ENCODE measurements at places on chromosomes 3 and 15.
A peak's percentile ranks its signal among the peaks of the same experiment; 100 is the strongest.

DNA sequence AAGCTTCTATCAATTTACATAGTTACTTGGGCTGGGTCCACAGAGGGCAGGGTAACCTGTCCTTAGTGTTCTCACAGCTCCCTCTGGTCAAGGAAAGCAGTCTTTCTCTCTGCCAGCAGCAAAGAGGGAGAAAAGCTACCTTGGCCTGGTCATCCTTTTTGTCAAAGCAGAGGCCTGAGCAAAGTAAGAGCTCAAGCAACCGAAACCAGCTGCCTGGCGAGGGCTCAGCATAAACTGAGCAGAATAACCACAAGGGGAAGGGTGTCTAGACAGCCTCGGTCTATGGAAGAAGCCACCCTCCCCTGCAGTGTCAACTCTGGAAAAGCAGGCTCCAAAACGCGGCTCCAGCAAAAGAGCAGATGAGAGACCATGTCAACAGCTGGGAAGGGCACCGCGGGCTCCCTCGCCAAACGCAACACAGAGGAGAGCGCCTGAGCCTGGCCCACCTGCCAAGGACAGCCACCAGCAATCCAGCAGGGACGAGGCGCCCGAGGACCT is 17.4 kb downstream of the LRIG1 start:
- DNase-seq: peak; percentile 33

GRCh38 chr15:31047437-31047836 is 54.1 kb downstream of the TRPM1 start:
- no peak for DNase-seq

- DNase-seq: no peak
Measured at GRCh38 chr3:116020989-116021388, 397.7 kb downstream of the GAP43 start.

GRCh38 chr15:84807228-84807627 is 9.9 kb upstream of the ALPK3 start:
- no peak for DNase-seq

GRCh38 chr3:171228240-171228639 is 201.7 kb upstream of the SLC2A2 start:
- DNase-seq: no peak

GRCh38 chr3:31102196-31102879 is 207.9 kb upstream of the GADL1 start:
- DNase-seq: no peak

DNA sequence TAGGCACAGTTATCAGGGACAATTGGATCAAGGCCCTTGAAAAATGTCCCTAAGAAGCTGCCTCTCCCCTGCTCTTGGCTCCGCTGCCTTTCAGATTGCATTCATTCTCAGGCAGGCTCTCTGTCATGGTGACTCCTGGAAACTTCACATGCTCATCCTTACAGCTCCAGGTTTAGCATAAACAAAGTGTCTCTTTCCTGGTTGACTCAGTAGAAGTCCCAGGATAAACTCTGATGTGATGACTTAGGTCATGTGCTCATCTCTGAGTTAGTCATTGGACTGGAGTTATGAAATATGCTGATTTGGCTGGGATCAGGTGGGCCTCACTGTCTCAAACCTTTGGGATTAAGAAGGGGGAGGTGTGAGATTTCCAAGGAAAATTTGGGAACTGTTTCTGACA is 243.8 kb downstream of the ZNF621 start:
- no peak for DNase-seq

- DNase-seq: no peak
Measured at GRCh38 chr3:171653701-171654100, 156.6 kb downstream of the PLD1 start.

- no peak for DNase-seq
Measured at GRCh38 chr15:85616549-85617110, 178.1 kb downstream of the KLHL25 start.

DNA sequence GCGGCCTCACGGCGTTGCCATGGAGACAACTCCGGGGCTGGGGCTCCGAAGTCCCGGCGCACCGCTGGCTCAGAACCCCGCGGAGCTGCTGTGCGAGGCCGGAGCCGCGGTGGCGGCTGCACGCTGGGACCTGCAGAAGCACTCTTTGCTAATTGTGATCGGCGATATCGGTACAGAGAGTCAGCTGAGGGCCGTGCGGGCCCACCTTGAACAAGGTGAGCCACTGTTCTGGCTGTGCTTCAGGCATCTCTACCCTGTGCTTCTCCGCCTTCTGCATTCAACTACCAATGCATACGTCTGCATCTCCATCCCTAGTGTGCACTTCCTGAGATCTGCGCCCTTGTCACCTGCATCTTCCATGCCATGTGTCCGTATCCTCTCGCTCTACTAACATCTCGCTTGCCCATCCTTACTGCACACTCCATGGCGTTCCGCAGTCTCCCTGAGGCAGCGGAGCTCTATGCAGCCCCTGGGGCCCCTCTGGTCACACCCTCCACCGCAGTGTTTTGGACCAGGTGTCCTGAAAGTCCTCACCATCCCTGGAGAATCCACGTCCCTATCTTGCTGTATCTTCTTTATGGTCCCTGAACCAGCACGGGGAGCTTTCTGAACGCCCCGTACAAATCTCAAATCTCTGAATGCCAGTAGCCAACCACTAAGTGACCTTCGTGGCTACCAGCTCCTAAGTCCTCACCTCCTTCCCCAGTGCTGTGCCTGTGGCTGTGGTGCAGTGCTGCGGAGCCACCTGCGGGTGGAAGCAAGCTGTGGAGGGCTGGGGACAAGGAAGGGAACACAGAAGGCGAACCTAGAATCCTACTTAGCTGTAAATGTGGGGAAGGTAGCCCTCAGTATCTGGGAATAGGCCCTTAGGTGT is 6.2 kb upstream of the MAP1A start:
- DNase-seq: peak; percentile 49

DNA sequence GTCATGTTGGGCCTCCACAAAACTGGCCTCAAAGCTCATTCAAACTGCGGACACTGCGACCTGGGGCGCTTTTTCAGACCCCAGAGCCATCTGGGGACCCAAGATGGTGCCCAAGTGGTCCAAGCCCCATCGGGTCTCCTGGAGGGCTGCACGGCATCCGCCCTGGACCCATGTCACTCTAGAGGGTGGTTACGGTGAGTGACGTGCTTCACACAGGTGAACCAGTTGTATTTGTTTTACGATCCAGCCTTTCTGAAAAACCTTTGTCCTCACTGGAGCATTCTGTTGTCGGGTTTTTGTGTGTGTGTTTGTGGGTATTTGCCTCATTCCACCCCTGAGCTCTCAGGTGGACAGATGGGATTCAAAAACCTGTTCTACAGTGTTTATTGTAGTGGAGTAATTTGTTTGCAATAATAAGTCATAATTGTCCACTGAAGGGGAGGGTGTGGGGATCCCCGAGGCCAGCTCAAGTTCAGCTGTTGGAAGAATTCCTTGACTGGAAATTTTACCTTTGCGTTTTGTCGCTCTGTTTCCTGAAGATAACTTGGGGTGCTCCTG is 1.9 kb downstream of the SLC51A start:
- DNase-seq: no peak

- DNase-seq: no peak
Measured at GRCh38 chr3:152778022-152778421, 56.9 kb upstream of the P2RY1 start.

GRCh38 chr15:79283252-79284048 is 928 bp downstream of the ANKRD34C start:
- DNase-seq: peak; percentile 13

GRCh38 chr3:49727154-49727923 is 3.6 kb upstream of the GMPPB start:
- no peak for DNase-seq

GRCh38 chr3:195582947-195583346 is 793 bp downstream of the APOD start:
- no peak for DNase-seq

DNA sequence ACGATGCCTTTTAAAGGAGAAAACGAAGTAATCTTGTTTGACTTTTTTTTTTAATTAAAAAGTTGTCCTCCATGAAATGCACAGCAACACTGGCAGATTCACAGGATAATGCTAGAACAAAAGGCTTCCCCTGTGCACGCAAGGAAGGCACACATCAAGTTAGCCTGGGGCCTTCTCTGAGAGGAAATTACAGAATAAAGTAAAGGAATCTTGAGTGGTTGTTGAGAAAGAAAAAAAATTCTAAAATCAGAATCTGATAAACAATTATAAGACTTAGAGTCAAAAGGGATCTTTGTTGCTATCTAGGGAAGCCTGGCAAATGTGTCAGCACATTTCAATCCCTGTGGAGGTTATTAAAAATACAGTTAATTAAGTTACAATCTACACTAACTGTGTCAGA is 946.0 kb downstream of the IGSF11 start:
- no peak for DNase-seq

GRCh38 chr3:19885468-19885867 is 48.5 kb downstream of the EFHB start:
- DNase-seq: no peak

- DNase-seq: no peak
Measured at GRCh38 chr3:172383306-172383796, 64.9 kb downstream of the GHSR start.

GRCh38 chr3:129827765-129828164 is 65.7 kb downstream of the TMCC1 start:
- DNase-seq: no peak

DNA sequence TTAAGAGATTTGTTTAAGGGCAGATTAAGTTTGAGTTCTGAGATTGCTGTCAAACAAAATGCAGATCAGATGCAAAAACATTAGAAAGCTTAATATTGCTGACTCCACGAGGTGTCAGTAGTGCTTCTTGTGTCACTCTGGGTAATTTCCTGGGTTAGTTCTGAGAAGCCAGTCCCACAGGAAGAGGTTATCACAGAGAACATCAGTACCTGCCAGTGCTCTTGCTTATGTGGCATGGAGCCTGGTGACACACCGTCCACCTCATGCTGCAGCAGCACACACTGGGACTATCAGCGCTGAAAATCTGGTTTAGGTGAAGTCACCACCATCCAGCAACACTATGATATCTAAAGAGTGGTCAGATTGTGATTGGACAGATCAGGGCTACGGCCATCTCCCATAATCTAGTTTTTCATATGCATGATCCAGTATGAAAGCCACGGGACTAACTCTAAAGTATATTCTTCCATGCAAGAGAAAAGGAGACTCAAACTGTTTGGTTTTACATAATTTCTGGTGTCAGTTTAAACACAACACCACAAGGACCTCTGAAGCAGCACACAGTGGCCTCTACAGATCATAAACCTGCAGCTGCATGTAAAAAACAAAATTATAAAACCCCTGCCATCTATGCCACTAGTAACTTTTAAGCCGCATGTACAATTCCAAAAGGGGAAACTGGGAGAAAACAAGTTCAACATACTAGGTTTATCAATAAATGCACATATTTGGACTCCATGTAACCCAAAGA is 36.1 kb upstream of the MYO5C start:
- DNase-seq: no peak

- DNase-seq: no peak
Measured at GRCh38 chr15:79903626-79904025, 6.8 kb upstream of the MTHFS start.

DNA sequence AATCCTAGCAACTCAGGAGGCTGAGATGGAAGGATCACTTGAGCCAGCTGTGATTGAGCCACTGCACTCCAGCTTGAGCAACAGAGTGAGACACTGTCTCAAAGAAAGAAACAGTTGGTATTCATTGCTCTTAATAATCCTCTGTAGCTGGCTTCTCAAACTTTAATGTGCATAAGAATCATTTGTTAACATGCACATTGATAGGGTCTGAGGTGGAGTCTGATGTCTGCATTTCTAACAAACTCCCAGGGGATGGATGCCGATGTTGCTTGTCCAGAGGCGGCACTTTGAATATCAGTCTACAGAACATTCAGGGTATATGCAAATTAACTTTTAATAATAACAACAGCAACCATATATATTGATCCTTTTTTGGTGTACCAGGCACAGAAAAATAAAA is 39.9 kb downstream of the NKIRAS1 start:
- no peak for DNase-seq

- DNase-seq: no peak
Measured at GRCh38 chr3:19765954-19766353, 168.1 kb downstream of the EFHB start.

DNA sequence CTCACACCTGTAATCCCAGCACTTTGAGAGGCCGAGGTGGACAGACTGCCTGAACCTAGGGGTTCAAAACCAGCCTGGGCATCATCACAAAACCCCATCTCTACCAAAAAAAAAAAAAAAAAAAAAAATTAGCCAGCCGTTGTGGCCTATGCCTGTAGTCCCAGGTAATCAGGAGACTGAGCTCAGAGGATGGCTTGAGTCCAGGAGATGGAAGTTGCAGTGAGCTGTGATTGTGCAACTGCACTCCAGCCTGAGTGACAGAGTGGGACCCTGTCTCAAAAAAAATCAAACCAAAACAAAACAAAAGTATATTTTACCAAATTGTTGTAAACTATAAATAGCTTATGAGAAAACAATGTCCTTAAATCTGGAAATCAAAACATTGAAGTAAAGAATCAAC is 34.7 kb upstream of the UBP1 start:
- DNase-seq: no peak
